CD4-positive, CD25-positive, alpha-beta regulatory T cell (primary cell): ENCODE measurements at places on chromosomes 7 and 10. TPM values are rescaled to one million over a fixed set of nuclear protein-coding genes. Genes with fewer than 3 reads are reported as not detected.

DNA sequence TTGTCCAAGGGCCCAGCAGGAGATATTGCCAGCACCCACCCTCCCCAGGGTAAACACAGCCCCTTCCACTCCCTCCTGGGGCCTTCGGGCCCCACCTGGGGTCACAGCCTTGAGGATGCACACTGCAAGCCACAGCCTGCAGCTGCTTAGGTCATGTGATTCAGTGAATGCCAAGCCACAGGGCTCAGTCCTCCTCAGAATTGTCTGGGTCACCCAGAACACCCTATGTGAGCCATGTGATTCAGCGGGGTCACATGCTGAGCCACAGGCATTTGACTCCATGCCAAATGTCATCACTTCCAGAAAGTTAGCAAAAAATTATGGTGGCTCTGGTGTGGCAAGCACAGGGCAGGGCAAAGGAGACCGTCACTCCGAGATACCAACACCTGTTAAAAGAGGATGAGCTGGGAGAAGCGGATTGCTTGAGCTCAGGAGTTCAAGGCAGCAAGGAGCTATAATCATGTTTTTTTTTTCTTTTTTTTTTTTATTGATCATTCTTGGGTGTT, 17.2 kb upstream of the PSAP start:
- no peak for DNase-seq

The TBXAS1 gene
- polyA plus RNA-seq = 11.3 TPM

GRCh38 chr10:79275431-79275851, 71.8 kb upstream of the PPIF start:
- DNase-seq = no peak

The TET1 gene
- polyA plus RNA-seq = 0.95 TPM

GRCh38 chr7:7931626-7932025, 37.0 kb upstream of the GLCCI1 start:
- DNase-seq = no peak
